Urothelium cell line (cell line): ENCODE measurements at places on chromosomes 5 and 9.

DNA sequence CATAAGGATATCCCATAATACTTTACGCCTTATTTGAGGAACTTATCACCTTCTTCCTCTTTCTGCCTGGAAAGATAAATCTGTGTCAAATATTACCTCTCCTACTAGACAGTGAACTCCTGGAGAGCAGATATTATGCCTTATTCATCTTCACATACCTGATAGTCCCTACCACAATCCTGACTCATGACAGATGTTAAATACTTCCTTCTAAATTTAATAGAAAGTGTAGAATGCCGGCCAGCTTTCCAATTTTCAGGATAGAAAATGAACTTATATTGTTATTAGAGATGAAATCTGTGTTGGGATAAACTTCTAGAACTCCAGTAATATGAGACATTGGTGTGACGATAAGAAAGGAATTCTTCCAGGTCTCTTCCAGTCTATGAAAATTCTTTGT lies 89.0 kb downstream of the GCNT4 start:
- DNase-seq = no peak

- DNase-seq = no peak
Observed at GRCh38 chr9:7892975-7893374, 93.4 kb upstream of the DMAC1 start.

DNA sequence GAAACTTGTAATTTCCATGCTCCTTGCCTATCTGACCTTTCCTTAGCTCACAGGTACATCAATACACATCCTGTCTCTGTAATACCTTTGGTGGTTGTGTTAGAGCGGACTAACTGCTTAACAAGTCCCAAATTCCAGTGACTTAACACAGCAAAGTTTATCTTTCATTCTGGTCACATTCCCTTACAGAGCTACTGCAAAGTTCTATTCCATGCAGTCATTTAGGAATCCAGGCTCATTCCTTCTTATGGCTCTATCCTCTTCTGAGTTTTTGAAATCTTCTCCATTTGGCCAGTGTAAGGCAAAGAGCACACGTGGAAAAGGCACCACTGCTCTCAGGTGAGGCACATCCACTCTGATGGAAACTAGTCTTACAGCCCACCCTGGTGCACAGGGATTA lies 238.6 kb upstream of the ANKRD55 start:
- DNase-seq = no peak

DNA sequence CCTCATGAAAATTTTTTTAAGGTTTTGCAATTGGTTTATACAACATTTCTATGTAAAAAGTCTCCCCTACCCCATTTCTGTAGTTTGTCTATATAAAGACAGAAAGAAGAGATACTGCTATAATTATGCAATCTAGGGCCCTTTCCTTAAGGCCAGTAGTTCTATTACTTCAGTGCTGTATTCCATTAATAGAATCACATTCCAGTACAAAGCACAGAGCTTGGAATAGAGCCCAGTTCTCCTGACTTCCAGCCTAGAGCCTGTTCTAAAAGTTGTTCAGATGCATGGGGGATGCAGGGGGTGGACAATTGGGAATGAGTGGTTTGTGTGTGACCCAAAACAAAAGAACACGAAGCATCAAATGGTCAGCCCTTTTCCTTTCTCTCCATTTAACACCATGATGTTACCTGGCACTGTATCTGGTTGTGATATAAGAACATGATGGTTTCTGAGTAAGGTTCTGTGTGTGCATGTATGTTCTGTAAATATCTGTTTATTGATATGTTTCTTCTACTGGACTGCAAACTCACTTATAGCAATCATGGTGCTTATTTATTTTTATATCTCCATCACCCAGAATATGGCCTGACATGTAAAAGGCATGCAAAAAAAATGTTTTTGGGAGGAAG lies 8.2 kb upstream of the GRAMD2B start:
- no peak for DNase-seq

DNA sequence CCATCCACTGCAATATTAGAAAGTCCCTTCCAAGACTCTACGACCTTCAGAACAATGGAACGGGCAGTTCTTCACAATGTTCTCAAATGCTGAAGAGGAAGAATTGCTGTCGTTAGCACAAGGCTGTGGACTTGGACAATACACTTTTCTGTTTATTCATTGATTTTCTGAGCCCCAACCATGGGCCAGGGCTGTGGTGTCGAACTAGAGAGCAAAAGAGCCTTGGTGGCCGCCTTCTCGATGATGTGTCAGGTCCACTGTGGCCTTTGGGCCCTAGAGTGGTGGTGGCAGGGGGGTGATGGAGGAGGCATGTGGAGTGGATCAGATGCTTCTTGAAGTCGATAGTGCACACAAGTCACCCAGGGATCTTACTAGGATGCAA lies 18.5 kb upstream of the KIF12 start:
- DNase-seq = no peak

GRCh38 chr5:41932770-41933169 lies 7.7 kb downstream of the FBXO4 start:
- no peak for DNase-seq

DNA sequence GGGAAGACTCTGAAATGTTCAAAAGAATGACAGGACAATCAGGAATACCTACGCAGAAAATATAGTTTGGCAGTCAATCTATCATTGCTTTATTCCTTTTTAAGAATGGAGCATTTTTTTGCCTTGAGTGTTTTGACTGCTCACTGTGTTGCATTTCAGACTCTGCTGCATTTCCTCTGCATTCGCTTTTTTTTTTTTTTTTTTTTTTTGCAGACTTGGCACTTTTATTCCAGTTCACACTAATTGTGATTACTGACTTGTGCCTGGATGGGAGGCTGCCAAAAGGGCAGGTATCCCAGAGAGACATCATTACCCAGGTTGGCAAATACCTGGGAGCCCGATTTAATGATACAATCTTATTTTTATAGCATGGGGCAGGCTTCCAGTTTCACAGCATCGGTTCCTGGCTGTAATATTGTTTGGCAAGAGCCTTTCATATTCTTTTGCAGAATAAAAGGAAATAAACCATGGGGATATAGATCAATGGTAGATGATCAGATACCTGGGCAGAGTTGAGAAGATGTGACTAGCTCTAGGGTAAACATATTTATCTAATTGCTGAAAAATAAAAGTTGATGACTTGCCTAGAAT lies 1132.6 kb downstream of the MAT2B start:
- no peak for DNase-seq

DNA sequence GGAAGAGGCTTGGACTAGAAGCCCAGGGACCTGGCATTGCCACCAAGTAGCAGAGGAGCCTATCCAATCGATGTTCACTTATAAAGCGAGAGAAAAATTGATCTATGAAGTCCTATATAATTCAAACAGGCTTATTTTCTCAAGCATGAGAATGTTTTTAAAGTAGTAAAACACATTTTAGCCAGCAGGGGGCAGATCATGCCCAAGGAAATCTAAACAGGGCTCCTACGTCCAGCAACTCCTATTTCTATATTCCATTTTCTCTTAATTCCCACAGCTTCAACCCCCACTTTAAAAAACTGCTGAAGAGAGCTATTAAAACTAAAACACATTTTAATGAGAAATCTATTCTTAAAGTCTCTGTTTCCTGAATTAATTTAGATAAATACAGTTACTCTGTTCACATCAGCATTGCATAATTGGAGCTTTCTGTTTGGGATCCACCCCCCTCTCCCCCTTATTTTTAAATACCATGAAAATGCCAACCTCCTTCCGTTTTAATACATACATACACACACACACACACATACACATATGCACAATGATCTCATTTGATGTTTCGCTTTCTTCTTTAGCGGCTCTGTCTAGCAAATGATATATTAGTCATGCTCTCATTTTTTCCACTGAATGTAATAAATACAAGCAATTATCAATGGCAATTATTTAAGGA lies 144.9 kb downstream of the MYO10 start:
- peak; percentile 63 for DNase-seq

DNA sequence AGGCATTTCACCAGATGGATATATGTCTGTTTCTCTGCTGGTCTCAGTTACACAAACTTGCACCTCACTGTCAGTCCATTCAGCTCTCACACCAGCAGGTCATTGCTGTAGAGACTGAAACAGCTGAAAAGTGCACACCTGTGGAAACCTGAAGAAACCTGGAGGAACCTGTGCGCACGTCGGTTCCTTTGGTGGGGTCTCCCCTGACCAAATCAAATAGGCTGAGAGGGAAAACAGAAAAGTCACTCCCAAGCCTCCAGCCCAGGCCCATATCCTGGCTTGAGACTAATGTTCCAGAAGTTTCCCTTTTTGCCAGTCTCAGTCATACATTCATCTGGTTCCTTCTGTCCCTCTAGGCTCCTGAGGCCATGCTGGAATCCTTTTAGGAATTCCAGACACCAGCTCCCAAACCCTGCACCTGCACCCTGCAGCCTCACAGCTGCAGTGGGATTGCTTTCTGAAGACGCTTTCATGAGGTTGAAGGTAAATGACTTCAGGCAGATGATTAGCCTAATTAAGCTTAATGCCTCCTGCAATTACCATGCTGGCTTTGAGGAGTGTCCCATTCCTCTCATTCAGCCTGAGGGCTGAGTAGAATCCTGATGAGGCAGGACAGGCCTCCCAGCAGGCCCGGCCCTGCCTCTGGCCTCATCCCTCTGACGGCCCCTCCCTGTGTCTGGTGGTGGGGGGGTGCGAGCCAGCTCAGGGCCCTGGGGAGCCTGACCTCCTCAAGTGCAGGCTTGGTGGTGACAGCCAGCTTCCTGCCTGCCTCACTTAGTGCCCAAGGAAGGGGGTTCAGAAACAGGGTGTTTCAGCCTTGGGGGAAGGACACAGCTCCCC lies 24.3 kb upstream of the CXCL14 start:
- no peak for DNase-seq

- peak; percentile 60 for DNase-seq
Observed at GRCh38 chr5:151288180-151288579, 15.4 kb downstream of the SLC36A3 start.

- no peak for DNase-seq
Observed at GRCh38 chr9:130938184-130938651, 829 bp downstream of the FIBCD1 start.

DNA sequence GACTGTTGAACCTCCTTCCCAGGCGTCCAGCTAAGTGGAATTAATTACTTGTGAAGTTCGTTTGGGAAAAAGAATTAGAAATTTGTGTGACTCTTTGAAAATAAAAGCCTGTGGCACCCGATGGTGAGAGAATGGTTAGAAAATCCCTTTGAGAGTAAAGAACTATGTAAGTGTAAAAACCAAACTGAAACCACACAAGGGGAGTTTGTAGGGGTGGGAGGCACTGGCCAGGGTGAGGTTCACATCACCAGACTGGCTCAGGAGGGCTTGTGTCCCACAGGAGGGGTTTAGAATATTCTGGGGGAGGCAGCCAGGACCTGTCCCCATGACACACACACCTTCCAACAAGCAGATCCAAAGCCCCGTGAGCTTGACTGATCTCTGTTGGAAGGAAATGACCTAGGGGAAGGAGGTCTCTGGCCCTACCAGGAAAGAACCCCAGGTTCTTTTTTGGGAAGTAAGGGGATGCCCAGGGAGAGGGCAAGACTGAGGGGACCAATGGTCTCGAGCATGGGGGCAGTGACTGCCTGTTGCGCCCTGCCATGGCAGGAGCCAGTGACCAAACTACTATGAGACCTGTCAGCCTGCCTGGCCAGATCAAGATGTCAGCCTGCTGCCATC lies 4.3 kb downstream of the SPATA24 start:
- no peak for DNase-seq

- DNase-seq = no peak
Observed at GRCh38 chr5:152118676-152119470, 194.2 kb upstream of the GLRA1 start.

DNA sequence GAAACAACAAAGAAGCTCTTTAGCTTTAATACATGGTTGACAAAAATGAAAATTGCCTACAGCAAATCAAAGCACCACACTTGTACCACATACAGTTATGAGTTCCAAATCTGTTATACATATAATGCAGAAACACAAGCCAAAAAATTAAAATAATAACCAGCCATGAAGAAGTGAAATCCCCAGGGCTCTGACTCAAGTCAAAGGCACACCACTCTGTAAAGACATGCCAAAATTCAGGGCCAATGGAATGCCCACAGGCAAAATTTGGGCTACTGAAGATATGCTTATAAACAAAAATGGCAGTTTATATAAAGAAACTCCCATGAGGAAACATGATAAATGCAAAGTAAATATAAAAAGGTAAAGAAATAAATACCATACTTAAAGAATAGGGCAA lies 29.0 kb downstream of the THBS4 start:
- DNase-seq = no peak

GRCh38 chr5:173972607-173972924 lies 16.4 kb upstream of the C5orf47 start:
- DNase-seq = no peak

DNA sequence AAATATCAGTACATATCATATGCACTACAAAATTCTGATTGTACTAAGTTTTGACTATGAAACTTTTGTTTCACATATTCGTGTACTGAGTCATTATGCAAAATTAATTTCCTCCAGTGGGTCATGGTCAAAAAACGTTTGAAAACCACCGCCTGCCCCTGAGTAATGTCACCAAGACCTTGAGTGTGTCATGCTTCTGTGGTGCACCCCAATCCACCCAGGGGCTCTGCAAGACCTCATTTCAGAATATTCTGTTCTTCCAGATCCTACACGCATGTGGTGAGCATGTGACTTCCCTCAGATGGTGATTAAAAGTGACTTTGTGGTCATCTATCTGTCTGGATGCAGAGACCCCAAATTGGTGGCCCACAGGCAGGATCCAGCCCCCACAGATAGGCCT lies 31.0 kb downstream of the ABLIM3 start:
- DNase-seq = peak; percentile 45

- DNase-seq = no peak
Observed at GRCh38 chr5:167644619-167645018, 646.8 kb upstream of the WWC1 start.

GRCh38 chr5:160434022-160434531 lies 12.4 kb downstream of the PTTG1 start:
- peak; percentile 73 for DNase-seq

DNA sequence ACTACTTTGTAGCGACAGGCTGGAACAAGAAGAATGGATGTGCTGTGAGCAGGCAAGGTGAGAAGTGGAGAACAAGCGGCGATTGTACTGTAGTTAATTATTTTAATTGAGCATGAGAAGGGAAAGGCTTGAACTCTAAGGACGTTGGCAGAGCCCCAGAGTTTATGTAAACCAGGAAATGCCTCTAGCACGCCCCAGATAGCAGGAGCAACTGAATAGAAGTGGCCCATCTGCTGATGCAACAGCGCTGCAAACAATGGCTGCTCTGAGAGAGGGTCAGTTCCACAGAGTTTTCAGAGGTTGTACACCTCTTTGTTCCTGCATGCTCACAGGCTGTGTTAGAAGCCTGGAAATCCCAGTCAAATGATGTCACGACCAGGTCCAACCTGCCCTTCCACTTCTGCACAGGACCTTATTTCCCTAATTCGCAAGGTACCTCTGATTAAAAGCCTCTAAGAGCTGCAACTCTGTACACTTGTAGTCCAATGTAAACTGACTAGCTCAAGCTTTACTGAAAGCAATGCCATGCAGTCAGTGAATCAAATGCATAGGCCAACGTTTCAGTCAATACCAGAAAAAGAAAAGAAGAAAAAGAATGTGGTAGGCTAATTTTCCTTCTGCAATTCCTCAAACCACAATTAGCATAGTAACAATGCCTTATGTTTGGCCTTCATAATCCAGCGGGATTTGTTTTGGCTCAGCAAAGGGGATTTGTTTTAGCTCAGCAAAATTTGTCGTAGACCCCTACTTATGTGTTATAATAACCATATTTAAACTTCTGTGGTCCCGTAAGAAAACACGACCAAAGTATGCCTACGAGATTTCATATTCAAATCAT lies 119.6 kb upstream of the RETREG1 start:
- no peak for DNase-seq

- no peak for DNase-seq
Observed at GRCh38 chr9:8724284-8725018, 924.9 kb upstream of the DMAC1 start.

GRCh38 chr9:87618226-87618625 lies 107.7 kb upstream of the CTSL start:
- DNase-seq = no peak

- DNase-seq = no peak
Observed at GRCh38 chr9:97307091-97307490, 368 bp upstream of the CCDC180 start.
